ENCODE measurements at places on chromosomes 2 and 18. TPM values are rescaled to one million over a fixed set of nuclear protein-coding genes. Genes with fewer than 3 reads are reported as not detected.

RAB1A gene
- total RNA-seq = 107 TPM

SCN7A gene
- total RNA-seq = 14.9 TPM

DLX1 gene
- 0.41 TPM for total RNA-seq

EPB41L3 gene
- total RNA-seq = 6.9 TPM

RABL2A gene
- 7.6 TPM for total RNA-seq

SIGLEC15 gene
- not detected for total RNA-seq

ACTG2 gene
- 1.7 TPM for total RNA-seq

ZBTB7C gene
- 2.4 TPM for total RNA-seq

NLRC4 gene
- total RNA-seq = 0.73 TPM

AQP12A gene
- not detected for total RNA-seq

ECEL1 gene
- 0.46 TPM for total RNA-seq

CELF4 gene
- total RNA-seq = 0.19 TPM

MOGAT1 gene
- total RNA-seq = 0.64 TPM

GRCh38 chr2:29691391-29691950, 229.9 kb downstream of the ALK start:
- no peak overlapping the region for H3K4me3 ChIP-seq
- H3K27me3 ChIP-seq = peaks cover 7% of the 10 kb centered on the region
- no peak overlapping the region for H3K27ac ChIP-seq
- H3K36me3 ChIP-seq = no peaks in the 10 kb centered on the region

- no peak overlapping the region for H3K4me3 ChIP-seq
- no peaks in the 10 kb centered on the region for H3K36me3 ChIP-seq
- H3K4me1 ChIP-seq = no peaks in the 10 kb centered on the region
These were observed 406.2 kb upstream of the CWC22 start for GRCh38 chr2:180413336-180413735.

GRCh38 chr2:48479915-48480314, 50.0 kb upstream of the STON1 start:
- H3K27me3 ChIP-seq = no peaks in the 10 kb centered on the region
- peaks cover 82% of the 10 kb centered on the region for H3K36me3 ChIP-seq
- H3K4me3 ChIP-seq = no peak overlapping the region
- H3K4me1 ChIP-seq = no peaks in the 10 kb centered on the region

DNA sequence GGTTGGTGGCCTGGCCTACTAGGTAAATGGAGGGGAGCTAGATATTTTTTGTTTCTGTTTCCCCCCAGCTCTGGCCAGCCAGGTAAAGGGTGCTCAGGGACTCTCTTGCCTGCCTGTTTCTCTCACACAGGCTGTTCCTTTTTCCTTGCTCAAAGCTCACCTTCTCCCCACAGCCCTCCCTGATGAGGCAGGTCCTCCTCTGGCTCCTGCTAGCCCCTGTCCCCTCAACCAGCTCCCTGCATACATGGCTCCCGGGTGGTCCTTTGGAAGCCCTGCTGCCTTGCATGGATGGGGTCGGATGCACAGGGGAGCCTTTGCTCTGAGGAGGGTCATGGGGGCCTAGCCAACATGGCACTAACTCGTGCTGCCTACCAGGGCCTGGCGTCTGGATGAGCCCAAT, 27.8 kb downstream of the DYSF start:
- no peaks in the 10 kb centered on the region for H3K36me3 ChIP-seq
- peaks cover 26% of the 10 kb centered on the region for H3K4me1 ChIP-seq
- no peak overlapping the region for H3K27ac ChIP-seq
- no peaks in the 10 kb centered on the region for H3K27me3 ChIP-seq

DNA sequence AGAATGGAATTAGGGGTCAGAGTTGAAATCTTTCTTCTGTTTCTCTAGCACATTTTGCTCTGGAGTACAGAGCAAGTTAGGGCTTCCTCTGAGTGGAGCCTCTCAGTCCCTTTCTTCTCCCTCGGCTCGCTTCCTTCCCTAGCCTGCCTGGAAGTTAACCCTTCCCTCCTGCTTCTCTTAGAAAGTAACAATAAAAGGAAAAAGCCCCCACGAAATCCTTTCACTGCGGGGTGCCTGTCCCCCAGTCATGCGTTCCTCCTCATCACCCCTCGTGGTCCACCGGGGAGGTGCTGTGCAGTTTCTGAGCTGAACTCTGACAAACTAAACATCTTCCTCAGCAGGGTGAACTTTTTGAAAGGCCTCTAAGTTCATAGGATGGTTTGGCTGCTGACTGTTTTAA, 2.0 kb downstream of the IGFBP2 start:
- DNase-seq = no peak
- no peaks in the 10 kb centered on the region for H3K27me3 ChIP-seq
- H3K36me3 ChIP-seq = no peaks in the 10 kb centered on the region
- peaks cover 18% of the 10 kb centered on the region for H3K4me1 ChIP-seq

DNA sequence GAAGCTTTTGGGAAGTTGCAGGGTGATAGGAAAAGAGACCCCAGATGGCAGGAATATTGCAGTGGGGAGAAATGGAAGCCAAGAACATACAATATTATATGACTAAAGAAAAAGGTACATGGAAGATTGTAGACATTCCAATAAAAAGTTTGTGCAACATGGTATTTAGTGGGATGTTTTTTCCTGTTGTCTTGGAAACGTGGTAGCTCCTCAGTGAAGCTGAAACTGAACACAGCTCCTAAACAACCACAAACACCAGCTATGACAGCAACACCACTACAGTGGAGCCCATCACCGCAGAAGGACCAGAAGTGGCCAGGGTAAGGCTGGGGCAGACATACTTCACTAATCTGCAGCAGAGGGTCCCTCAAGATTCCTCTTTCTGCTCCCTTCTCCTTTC, 246.8 kb downstream of the CDH20 start:
- H3K27ac ChIP-seq = no peak overlapping the region
- no peak overlapping the region for H3K4me3 ChIP-seq
- H3K27me3 ChIP-seq = peaks cover 6% of the 10 kb centered on the region
- peaks cover 31% of the 10 kb centered on the region for H3K4me1 ChIP-seq

- no peaks in the 10 kb centered on the region for H3K27me3 ChIP-seq
- H3K27ac ChIP-seq = no peak overlapping the region
- DNase-seq = no peak
- H3K36me3 ChIP-seq = no peaks in the 10 kb centered on the region
- H3K4me1 ChIP-seq = no peaks in the 10 kb centered on the region
These were observed 356.4 kb upstream of the GYPC start for GRCh38 chr2:126299469-126299976.

GRCh38 chr2:60521626-60522025, 31.8 kb downstream of the BCL11A start:
- DNase-seq = no peak
- no peak overlapping the region for H3K4me3 ChIP-seq
- H3K27ac ChIP-seq = no peak overlapping the region
- H3K27me3 ChIP-seq = no peaks in the 10 kb centered on the region

DNA sequence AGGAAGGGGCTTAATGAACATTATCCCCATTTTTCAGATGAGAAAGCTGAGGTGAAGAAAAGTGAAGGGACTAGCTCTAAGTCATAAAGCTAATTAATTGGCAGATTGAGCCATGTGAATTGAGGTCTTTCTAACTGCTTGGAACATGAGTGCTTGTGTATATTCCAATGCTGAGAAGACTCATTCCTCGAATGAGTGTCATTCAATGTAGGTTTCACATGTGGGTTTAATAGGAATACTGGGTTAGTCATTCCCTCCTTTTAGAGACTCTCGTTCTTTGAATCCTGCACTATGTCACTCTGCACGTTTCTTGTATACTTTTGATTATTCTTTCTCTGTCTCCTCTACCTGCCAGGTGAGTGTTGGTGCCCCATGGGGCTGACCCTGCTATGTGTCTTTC, 218.2 kb downstream of the HRH4 start:
- DNase-seq = no peak
- H3K4me1 ChIP-seq = no peaks in the 10 kb centered on the region
- H3K4me3 ChIP-seq = no peak overlapping the region
- no peaks in the 10 kb centered on the region for H3K36me3 ChIP-seq
- H3K27ac ChIP-seq = no peak overlapping the region

- H3K4me1 ChIP-seq = no peaks in the 10 kb centered on the region
- no peaks in the 10 kb centered on the region for H3K27me3 ChIP-seq
- no peak overlapping the region for H3K4me3 ChIP-seq
- H3K36me3 ChIP-seq = no peaks in the 10 kb centered on the region
These were observed 227.3 kb upstream of the RAB6C start for GRCh38 chr2:129752176-129752575.

- H3K36me3 ChIP-seq = no peaks in the 10 kb centered on the region
- H3K4me1 ChIP-seq = peaks cover 15% of the 10 kb centered on the region
- no peaks in the 10 kb centered on the region for H3K27me3 ChIP-seq
These were observed 99.0 kb upstream of the COPS8 start for GRCh38 chr2:236986524-236987330.

DNA sequence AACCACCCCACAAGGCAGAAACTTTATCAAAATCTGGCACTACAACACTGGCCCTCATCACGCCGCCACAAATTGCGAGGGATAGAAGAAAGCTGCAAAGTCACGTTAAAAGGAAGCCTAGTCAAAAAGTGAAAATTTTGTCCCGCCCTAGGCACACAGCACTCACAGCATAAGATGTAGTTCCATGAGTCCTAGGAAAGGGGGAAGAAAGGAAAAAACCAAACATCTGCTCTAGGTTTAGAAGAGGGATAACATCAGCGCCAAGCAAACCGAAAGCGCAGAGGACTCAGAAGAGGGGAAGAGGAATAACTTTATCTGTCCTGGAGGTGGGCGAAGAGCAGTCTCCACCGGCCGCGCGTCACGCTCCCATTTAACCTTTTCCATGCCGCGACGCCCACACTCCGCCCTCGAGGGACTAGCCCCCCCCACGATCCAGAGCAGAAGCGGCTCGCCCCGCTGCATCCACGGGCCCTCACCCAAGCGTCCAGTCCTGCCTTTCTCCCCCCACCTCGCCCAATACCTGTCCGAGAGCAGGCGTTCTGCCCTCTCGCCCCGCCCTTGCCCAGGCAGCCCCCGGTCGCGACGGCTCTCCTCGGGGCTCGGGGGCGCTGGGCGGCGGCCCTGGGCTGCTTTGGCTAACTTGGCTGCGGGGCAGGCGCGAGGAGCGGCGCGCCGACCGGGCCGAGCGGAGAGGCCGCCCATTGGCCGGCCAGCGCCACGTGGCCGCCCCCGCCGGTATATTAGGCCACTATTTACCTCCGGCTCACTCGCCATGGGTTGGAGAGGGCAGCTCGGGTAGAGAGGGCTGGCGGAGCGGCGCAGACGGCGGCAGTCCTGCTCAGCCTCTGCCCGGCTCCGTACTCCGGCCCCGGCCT, at the start of gene HOXD1:
Gene HOXD1 (plus strand): TSS at position 770 of the 875 bp plus-strand sequence. CDS start 134 bp downstream, outside the sequence.
- H3K4me1 ChIP-seq = peaks cover 9% of the 10 kb centered on the region
- no peak for DNase-seq
- no peak within 1 kb of the TSS for H3K27ac ChIP-seq
- H3K4me3 ChIP-seq = peak within 1 kb of the TSS; percentile 55

DNA sequence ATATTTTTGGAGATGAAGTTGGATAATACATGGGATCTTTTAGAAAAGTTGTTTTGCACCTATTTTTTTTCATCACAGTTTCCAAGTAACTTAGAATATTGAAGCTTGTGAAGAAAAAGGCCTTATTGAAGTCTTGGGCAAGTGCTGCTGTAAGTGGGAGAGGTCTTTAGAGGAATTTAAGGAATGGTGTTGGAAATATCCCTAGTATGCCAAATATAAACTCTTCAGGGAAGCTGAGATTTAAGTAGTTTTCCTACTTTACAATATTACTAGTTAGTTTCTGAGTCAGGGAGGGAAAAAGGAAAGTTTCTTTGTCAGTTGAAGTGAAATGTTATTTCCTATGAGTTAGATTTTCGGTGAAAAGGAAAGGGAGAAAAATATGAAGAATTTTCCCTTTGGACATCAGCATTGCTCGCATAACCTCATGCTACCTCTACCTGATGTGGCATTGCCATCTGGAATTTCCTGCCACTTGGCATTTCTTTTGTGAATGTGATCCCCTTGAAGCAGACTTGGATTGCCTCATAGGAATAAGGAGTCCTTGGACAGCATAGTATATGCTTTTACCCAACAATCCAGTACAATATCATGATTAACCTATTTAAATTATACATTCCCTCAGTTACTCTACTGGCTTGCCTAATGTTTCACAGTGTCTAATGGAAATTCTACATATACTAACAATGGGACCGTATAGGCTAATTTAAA, 12.1 kb downstream of the PLEKHH2 start:
- no peak overlapping the region for H3K27ac ChIP-seq
- no peaks in the 10 kb centered on the region for H3K36me3 ChIP-seq
- no peaks in the 10 kb centered on the region for H3K27me3 ChIP-seq
- DNase-seq = no peak

- H3K27me3 ChIP-seq = no peaks in the 10 kb centered on the region
- no peak overlapping the region for H3K27ac ChIP-seq
- no peaks in the 10 kb centered on the region for H3K4me1 ChIP-seq
- DNase-seq = no peak
These were observed 348.9 kb upstream of the NRP2 start for GRCh38 chr2:205333351-205333750.

DNA sequence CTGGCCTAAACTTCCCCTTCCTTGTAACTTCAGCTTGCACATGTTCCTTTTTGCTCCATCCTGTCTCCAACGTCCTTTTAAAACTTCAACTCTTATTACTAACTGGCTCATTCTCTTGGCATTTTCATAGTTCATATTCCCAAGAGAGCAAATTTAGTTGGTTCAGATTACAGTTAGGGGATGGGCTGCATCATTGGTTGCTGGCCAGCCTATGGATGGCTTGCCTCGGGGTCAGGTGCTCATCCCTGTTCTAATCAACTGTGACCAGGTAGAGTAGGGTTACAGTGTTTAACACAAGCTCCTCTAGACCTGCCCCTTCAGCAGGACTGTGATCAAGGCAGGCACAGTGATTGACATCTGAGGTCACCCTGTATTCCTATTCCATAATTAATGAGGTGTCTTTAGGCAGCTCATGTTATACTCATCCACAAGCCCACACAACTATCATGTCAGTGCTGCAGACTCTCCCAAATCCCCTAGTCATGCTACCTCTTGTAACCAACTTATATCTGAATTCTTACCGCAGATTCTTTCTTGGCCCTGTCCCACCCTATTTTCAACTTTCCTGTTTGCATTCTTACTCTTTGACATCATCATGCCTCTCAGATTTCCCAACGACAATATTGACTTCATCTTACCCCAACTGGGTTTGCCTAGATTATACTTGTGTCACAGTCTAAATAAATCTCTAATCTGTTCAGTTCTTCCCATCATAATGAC, 293.3 kb downstream of the MTX2 start:
- H3K27ac ChIP-seq = no peak overlapping the region
- no peaks in the 10 kb centered on the region for H3K36me3 ChIP-seq
- no peak overlapping the region for H3K4me3 ChIP-seq
- peaks cover 12% of the 10 kb centered on the region for H3K27me3 ChIP-seq
- H3K4me1 ChIP-seq = no peaks in the 10 kb centered on the region

DNA sequence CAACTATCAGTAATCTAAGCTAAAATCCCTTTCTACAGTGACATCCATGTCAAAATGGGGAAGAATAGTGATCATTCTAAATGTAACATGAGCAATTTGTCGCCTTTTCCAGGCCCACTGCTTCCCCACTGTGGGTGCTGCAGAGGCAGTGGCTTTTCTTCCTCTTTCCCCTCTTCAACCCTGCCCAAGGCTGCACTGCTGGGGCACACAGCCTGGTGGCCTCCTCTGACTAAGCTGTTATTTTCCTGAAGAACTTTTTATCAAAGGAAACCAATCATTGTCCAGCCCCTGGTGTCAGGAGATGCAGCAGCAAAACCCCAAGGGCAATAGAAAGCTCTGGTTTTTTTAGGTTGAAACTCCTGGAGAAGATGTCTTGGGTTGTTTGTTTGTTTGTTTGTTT, 117.6 kb upstream of the KLF7 start:
- peak; percentile 14 for DNase-seq
- no peaks in the 10 kb centered on the region for H3K4me1 ChIP-seq
- H3K27ac ChIP-seq = no peak overlapping the region
- H3K4me3 ChIP-seq = no peak overlapping the region
- no peaks in the 10 kb centered on the region for H3K27me3 ChIP-seq
- H3K36me3 ChIP-seq = no peaks in the 10 kb centered on the region

GRCh38 chr18:50453014-50453680, 78.3 kb downstream of the SKA1 start:
- no peak for DNase-seq
- no peak overlapping the region for H3K27ac ChIP-seq
- H3K36me3 ChIP-seq = no peaks in the 10 kb centered on the region
- H3K4me1 ChIP-seq = no peaks in the 10 kb centered on the region

Data from heart right ventricle (tissue), 16 donors.